ENCODE measurements at places on chromosomes 5 and 9.

DNA sequence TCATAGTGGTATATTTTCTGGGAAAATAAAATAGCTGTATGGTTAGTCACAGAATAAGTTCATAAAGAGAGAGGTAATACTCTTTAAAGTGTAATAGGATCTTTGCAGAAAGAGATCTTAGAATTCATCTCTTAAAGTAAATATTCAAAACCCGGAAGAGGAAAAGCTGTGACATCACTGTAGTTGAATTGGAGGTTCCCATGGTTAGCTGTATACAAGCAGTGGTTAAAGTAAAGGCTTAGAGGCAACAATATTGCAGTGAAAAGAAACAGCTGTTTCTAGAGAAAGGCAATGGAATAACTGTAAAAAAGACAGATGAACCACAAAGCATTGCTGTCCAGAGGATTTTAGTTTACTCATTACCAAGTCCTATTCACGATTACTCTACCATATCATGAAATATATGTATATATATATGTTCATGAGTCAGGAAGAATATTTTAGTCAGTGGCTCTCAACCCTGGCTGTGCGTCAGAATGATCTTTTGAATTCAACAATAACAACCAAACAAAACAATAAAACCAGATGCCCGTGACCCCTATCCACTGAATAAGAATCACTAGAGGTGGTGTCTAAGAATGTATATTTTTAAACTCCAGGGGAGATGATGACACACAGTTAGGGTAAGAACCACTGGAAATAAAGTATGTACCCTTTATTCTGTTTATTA lies 4.7 kb downstream of the ERCC6L2 start:
- peak; percentile 28 for DNase-seq

- no peak for DNase-seq
These were observed 12.9 kb downstream of the RGS14 start for GRCh38 chr5:177370488-177371119.

GRCh38 chr5:57414857-57415256 lies 67.8 kb downstream of the ACTBL2 start:
- no peak for DNase-seq

- peak; percentile 58 for DNase-seq
These were observed 199.7 kb upstream of the TLE4 start for GRCh38 chr9:79371948-79372555.

GRCh38 chr9:16321461-16322119 lies 548.9 kb downstream of the BNC2 start:
- DNase-seq, result no peak

DNA sequence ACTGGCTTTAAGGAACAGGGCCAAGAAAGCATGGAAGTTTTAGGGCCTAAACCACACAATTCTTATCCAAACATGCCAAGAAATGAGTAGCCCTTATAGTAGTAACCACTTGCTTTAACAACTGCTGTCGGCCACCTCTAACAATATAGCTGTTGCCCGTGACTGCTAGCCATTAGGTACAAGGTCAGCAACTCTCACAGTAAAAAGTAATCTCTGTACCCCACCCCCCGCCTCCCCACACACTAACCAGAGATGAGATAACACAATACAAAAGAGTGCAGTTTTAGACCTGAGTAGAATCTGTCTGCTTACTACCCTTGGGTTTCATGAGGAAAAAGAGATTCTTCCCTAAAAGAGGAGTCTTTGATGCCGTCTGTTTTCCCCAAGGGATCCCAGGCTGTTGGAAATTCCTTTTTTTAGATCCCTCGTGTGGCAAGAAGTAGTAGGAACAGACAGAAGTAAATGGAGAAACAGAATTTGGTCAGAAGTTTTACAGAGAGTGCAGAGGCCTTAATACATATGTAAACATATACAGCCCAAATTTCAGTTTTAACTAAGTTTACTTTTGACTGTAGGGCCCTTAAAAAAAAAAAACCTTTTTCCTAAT lies 94.3 kb downstream of the WDR41 start:
- DNase-seq, result no peak

DNA sequence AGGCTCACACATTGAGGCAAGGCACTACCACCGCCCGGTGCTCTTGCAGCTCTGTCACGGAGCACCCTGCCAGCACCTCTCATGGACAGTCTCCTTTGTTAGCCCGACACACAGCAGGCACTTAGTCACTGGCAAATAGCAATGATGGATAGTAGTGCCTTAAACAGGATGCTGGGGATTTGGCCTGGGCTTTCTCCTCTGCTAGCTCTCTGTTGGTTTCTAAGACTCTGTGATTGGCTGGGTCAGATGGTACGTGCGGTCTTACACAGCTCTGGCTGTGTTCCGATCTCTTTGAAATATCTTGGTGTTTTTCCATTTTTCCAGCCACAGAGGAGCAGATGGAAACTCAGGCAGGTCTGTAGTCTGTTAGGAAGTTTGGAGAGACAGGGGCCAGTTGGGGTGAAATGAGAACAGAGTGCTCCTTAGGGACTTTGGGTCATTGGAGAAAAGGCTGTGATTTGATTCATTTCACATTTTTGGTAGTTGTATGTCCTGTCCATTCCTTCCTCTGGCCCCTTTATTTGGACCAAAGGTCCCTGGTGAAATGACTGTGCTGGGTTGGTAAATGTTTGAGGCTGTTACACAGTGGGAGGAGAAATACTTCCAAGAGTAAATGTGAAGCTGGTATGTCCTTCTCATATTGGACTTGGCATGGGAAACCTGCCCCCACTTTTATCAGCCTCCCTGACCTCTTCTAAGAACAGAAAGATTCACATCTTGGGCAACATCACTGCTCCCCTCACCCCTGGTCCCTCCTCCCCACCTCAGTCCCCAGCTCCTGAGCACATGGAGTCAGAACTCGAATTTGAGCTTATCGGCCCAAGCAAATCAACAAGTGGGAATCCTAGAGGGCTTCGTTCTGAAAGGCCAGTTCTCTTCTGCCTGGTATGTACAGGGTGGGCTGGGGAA lies 3.4 kb downstream of the SMIM3 start:
- peak; percentile 93 for DNase-seq

DNA sequence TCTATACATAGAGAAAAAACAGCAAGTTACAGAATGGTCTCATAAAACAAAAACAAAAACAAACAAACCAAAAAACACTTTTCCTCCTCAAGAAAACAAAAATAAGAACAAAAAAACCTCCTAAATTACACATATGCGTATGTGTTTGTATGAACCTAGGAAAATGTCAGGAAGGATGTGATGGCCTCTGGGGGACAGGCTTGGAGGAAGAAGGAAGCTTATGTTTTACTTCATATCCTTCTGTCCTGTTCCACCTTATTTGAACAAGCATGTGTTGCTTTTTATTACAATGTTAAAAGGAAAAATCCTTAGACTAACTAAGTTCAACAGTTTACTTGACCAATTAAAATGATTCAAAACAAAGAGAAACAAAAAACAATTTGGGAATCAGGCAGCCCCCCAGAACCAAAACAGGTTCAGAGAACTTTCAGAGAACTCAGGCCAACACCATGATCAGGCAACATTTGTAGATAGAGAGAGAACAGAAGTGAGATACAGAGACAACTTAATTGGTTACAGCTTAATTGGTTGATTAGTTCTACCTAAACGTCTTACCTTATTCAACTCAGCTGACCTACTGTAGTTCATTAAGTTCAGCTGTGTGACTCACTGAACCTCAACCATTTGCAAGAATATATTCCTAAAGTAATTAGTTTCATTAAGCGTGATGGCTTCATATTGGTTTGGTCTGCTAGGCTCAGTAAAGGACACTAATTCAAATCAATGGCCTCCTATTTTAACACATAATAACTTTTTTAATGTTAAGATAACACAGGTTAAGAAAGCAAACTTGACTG lies 10.1 kb downstream of the SPAAR start:
- no peak for DNase-seq

DNA sequence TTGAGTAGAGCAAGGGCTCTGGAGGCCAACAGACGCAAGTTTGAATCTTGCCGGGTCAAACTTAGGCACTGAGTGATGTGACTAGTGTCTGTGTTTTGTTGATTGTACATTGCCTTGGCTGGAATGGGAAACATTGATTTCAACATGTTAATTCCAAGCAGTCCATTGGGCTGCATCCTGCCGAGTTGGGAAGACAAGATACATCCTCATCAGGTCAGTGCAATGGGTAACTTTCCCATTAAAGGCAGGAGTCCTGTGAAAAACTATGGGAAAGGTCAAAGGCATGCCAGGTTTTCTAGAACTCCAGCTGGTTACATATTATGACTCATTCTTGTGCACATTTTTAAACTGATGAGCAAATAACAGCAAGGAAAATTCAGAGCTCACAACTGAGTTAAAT lies 126.5 kb upstream of the ABCA1 start:
- DNase-seq, result no peak

- DNase-seq, result no peak
These were observed 30.4 kb downstream of the CAMK4 start for GRCh38 chr5:111254613-111255012.

- no peak for DNase-seq
These were observed 86.2 kb downstream of the TTC39B start for GRCh38 chr9:15220658-15221318.

GRCh38 chr5:122947772-122948171 lies 88.8 kb downstream of the PPIC start:
- DNase-seq, result no peak

GRCh38 chr5:37808945-37809344 lies 30.9 kb downstream of the GDNF start:
- no peak for DNase-seq

GRCh38 chr9:120619751-120620655 lies 40.0 kb upstream of the CDK5RAP2 start:
- no peak for DNase-seq

DNA sequence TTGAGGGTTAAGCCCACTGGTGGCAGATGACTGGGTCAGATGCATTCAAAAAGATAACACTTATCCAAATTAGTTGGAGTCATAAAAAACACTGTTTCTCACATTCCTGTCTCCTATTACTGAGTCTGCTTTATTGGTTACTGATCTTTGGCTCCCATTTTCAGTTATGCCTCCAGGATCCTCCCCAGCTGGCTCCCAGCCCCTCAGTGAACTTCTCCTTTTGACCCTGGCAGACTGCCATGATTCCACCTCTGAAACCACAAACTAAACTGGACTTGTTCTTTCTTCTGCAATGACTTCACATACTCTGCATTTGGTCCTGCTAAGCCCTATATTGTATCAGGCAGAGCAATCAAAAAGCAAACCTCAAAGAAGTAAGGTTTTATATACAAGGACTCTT lies 860.8 kb upstream of the DMAC1 start:
- no peak for DNase-seq

DNA sequence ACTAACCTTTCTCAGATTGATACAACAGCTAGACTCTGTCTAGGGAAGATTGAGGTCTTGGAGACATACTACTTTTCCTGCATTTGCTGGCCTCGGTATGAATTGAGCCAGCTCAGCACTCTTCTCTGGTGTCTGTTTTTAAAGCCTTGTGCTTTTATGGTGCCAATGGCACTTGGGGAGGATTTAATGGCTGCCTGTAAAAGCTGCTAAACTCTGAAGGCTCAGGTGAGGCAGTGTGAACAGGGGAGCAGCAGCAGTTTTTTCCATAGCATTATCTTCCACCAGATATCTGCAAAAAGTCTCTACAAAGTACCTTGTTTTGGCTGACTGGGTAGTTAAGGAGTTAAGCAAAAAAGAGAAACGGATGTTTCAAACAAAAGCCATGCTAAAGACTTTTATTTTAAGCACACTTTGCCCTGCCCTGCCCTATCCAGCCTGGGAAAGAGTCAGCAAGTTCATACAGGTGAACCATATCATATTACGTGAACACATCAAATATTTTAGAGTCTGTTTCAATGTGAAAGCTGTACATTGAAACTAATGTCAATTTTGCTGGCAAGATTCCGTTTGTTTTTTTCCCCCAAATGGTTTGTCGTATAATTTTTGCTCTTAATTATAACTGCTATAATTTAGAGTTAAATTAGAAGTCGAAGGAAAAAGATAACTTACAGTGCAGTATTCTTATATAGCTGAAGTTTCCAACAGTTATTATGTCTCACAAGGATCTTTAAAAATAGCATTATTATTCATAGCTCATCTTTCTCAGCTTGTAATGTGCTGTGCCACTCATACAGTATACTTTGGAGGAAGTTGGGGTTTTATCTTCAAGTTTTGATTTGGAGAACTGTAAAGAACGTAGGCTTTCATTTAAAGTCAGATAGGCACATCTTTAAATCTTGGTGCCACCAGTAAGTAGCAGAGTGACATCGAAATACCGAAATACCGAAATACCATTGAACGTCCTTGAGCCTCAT lies 424.1 kb upstream of the CD180 start:
- no peak for DNase-seq

GRCh38 chr5:85716344-85717202 lies 901.2 kb upstream of the COX7C start:
- DNase-seq, result no peak

DNA sequence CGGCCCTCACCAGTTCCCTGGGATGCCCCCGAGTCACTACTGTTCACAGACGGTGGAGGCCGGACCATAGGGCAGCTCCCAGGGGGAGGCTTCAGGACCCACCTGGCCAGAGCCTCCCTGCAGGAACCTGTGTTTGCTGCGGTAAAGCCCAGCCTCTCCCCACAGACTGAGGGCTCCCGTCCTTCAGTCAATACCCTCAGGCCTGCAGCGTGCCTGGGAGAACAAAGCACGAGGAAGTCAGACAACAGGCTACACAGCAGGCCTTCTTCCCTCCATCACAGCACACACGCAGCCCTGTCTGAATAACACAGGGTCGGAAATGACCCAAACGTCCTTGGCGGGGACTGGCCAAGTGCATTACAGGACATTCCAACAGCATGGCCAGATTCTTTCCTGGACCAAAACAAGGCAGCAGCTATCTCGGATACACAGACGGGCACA lies 34.4 kb downstream of the COL23A1 start:
- no peak for DNase-seq

Measured in AG04449 (cell line).